ENCODE measurements at places on chromosomes 13 and 19. TPM values are rescaled to one million over a fixed set of nuclear protein-coding genes. Genes with fewer than 3 reads are reported as not detected.
A peak's percentile ranks its signal among the peaks of the same experiment; 100 is the strongest.

DNA sequence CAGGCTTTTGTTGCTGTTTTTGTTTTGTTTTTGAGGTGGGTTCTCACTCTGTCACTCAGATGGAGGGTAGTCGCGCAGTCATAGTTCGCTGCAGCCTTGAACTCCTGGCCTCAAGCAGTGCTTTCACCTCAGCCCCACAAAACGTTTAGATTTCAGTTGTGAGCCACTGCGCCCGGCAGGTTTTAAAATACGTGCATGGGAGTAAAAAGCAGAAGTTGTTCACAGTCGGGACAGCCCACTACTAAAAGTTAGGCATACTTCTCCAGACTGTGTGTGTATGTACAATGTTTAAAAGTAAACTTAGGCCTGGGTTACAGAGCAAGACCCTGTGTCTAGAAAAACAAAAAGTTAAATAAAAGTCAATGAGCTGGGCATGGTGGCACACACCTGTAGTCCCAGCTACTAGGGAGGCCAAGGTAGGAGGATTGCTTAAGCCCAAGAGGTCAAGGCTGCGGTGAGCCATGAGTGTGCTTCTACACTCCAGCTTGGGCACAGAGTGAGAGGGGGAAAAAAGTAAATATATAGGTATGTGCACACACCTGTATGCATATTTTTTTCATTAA lies 6.1 kb downstream of the SAFB start:
- H3K4me3 ChIP-seq, result no peak overlapping the region
- no peaks in the 10 kb centered on the region for H3K27me3 ChIP-seq
- no peak overlapping the region for H3K27ac ChIP-seq
- peaks cover 41% of the 10 kb centered on the region for H3K36me3 ChIP-seq
- DNase-seq, result no peak
- peaks cover 48% of the 10 kb centered on the region for H3K4me1 ChIP-seq

- no peak overlapping the region for H3K4me3 ChIP-seq
- H3K27ac ChIP-seq, result no peak overlapping the region
- no peak for DNase-seq
- H3K27me3 ChIP-seq, result no peaks in the 10 kb centered on the region
Measured at GRCh38 chr13:94878602-94879165, 166.3 kb upstream of the SOX21 start.

DNA sequence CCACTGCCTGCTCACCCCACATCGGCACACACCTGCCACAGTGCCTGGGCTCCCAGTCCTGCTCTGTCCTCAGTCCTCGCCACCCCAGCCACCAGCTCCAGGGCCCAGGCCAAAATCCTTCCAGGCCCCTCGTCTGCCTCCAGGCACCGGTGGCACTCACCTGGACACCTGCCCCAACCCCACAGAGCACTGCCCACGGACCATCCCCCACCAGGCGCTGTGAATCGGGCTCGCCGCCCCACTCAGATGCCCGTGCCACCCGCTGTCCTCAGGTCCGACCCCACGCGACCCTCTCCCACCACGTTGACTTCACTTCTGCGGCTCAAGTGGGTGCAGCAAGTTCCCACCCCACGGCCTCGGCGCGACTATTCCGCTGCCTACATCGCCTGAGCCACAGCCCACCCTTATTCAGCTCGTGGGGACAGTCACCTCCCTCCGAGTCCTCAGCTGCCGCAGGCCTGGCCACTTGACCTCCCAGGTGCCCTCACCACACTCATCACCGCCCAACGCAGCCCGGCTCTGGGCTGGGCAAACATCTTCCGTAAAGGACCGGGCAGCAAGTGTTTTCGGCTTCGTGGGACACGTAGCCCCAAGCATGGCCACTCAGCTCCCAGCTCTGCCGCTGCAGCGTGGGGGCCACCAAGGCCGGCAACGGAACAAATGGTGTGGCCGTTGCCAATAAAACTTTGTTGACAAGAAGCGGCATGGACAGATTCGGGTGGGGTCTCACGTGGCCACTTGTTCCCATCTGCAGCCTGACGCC lies 5.7 kb downstream of the PIP5K1C start:
- no peak overlapping the region for H3K27ac ChIP-seq
- H3K27me3 ChIP-seq, result no peaks in the 10 kb centered on the region
- no peak overlapping the region for H3K4me3 ChIP-seq
- DNase-seq, result no peak
- 0 out of 2 replicates have a peak, but pooled peaks cover 3% of the 10 kb centered on the region for H3K4me1 ChIP-seq

GRCh38 chr13:59274958-59275727 lies 888.6 kb downstream of the DIAPH3 start:
- H3K4me1 ChIP-seq, result no peaks in the 10 kb centered on the region
- no peaks in the 10 kb centered on the region for H3K27me3 ChIP-seq
- no peak for DNase-seq
- H3K36me3 ChIP-seq, result no peaks in the 10 kb centered on the region
- H3K27ac ChIP-seq, result no peak overlapping the region

DNA sequence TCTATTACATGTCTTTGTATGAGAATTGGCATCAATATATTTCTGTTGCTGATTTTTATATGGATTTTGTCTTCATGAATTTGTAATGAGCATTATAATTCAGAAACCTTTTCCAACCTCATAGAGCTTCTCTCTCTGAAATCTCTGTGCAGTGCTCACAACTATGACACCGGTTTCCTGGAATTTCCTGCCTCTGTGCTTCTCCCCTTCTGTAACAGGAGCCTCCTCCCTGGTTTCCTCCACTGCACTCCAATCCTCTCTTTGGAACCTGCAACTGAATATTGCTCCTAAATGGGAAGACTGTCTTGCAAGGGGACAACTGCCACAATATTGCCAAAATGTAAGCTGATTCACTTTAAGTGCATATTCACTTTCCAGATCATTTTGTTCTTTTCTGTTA lies 1147.9 kb downstream of the UQCRFS1 start:
- no peak overlapping the region for H3K27ac ChIP-seq
- no peaks in the 10 kb centered on the region for H3K27me3 ChIP-seq
- peak; percentile 3 for DNase-seq
- no peak overlapping the region for H3K4me3 ChIP-seq
- H3K4me1 ChIP-seq, result no peaks in the 10 kb centered on the region

DNA sequence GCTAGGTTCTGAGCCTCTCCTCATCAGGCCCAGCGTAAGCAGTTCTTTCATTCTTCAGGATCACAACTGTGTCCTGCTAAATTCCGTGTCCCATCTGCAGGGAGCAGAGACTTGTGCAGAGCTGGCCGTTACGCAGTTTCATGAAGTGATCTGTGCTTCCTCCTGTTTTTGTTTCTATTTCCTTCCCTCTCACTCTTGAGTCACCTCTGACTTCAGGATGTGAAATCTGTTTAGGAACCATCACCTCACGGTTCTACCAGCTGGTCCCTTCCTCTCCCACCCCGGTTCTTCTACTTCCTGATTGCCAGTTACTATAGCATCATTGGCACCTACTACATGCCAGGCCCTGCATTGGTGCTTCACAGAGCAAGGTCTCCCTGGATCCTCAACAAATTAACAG lies 8.5 kb downstream of the MAU2 start:
- no peak overlapping the region for H3K4me3 ChIP-seq
- H3K27ac ChIP-seq, result no peak overlapping the region
- 0 out of 2 replicates have a peak, but pooled peaks cover 5% of the 10 kb centered on the region for H3K36me3 ChIP-seq

- H3K4me3 ChIP-seq, result no peak overlapping the region
- H3K27me3 ChIP-seq, result peaks cover 43% of the 10 kb centered on the region
- H3K36me3 ChIP-seq, result no peaks in the 10 kb centered on the region
- H3K4me1 ChIP-seq, result peaks cover 16% of the 10 kb centered on the region
- DNase-seq, result no peak
- no peak overlapping the region for H3K27ac ChIP-seq
Measured at GRCh38 chr13:76380446-76381065, 505.6 kb downstream of the KCTD12 start.

DNA sequence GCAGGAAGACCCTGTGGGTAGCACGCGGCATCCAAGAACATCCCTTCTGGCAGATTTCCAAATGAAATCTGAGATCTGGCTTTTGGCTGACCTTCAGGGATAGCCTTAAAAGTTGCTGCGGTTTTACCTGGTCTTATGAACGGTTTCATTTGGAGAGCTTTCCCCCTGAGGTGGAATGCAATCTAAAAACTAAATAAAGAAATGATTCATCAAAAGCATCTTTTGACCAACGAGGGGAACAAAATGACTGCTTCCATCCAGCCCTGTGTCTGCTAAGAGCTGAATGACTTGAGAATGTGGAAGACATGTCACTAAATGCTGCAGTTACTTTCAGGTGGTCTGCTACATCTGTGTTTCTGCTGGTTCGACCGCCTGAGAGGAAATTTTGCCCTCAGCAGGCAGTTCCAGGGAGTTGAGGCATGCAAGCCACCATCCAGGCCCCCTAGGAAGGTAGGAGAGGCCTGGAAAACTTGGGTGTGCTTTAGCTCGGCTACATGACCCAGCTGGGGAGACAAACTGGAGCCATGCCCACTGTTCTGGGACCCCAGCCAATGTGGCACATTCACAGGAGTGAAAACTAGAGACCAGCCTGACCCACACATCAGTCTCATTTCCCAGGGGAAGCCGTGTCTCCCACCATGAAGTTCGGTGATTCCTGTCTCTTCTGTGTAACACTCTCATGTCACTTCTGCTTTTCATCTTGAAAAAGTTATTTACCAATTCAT lies 175.1 kb upstream of the KL start:
- no peaks in the 10 kb centered on the region for H3K4me1 ChIP-seq
- no peaks in the 10 kb centered on the region for H3K36me3 ChIP-seq

GRCh38 chr13:107069108-107069776 lies 501.3 kb upstream of the ARGLU1 start:
- no peaks in the 10 kb centered on the region for H3K4me1 ChIP-seq
- no peak overlapping the region for H3K27ac ChIP-seq
- no peak overlapping the region for H3K4me3 ChIP-seq
- no peaks in the 10 kb centered on the region for H3K27me3 ChIP-seq

- H3K27ac ChIP-seq, result no peak overlapping the region
- no peak for DNase-seq
- H3K27me3 ChIP-seq, result no peaks in the 10 kb centered on the region
- H3K36me3 ChIP-seq, result no peaks in the 10 kb centered on the region
- H3K4me1 ChIP-seq, result peaks cover 16% of the 10 kb centered on the region
Measured at GRCh38 chr13:20431080-20431479, 94.6 kb downstream of the CRYL1 start.

DNA sequence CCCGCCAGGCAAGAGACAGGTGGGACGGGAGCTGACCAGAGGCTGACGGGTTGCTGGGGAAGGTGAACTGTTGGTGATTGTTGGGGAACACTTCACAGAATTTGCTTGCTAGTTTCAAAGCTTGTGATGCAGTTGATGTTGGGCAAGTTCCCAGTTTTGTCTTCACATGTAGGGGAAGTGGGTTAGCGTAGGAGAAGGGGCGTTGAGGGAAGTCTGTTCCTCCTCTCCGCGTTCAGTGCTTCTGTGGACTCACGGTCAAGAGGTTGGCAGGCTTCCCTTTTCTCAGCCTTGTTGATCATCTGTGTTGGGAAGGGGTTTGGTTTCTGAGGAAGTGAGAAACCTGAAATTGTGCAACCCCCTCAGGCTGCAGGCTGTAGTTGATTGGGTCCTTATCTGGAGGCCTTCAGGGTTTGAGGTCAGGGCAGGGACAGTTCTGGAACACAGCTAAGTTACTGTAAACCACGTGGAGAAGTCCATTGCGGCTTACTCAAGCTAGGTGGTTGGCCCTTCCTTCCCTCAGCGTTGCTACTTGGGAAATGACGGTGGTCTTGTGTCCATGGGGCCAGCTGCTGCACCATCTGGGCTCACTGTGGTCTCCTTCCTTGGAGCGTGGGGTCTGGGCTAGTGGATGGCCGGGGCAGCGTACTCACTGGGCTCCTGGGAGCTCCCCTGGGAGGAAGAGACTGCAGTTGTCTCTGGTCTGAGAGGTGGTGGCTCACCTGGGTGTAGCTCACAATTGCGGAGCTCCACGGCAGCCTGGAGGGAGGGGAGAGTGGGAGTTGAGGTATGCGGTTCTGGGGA lies 7.5 kb downstream of the RPS9 start:
- no peak overlapping the region for H3K4me3 ChIP-seq
- peaks cover 21% of the 10 kb centered on the region for H3K4me1 ChIP-seq
- H3K27me3 ChIP-seq, result no peaks in the 10 kb centered on the region
- peak; percentile 30 for DNase-seq
- peaks cover 28% of the 10 kb centered on the region for H3K36me3 ChIP-seq
- 0 out of 2 replicates have a peak overlapping the region, but pooled peaks have one; percentile 70 for H3K27ac ChIP-seq

- no peak overlapping the region for H3K27ac ChIP-seq
- H3K4me3 ChIP-seq, result no peak overlapping the region
- no peaks in the 10 kb centered on the region for H3K4me1 ChIP-seq
Measured at GRCh38 chr13:104447348-104447747, 1381.1 kb upstream of the SLC10A2 start.

DNA sequence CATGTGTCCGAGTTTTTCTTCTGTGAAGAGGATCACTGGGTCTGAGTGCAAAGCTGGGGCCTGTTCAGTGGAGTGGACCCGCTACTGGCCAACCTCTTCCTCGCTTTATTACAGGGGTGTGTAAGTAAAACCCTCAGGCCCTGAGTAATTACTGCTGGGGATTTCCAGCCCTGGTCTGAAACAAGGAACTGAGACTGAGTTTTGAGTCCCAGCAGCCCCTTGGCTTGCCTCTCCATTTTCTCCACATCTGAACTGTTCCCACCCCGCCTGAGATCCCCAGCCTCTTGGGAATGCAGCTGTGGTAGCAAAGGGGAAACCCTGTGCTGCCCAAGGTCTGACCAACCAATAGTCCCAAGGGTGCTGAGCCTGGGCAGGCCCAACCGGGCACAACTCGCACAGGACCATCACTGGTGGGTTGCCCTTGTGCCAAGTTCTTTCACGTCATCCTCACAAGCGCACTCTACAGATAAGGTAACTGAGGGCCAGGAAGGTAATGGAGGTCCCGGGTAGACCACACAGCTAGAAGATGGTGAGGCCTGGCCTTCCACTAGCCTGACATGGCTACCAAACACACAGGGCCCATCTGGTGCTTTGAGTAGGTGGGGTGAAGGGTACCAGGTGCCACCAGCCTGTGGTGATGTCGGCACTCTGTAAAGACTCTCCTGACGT lies 13.7 kb upstream of the SLC35E1 start:
- H3K27me3 ChIP-seq, result no peaks in the 10 kb centered on the region
- no peak overlapping the region for H3K27ac ChIP-seq
- peaks cover 44% of the 10 kb centered on the region for H3K4me1 ChIP-seq
- H3K4me3 ChIP-seq, result no peak overlapping the region
- DNase-seq, result no peak

DNA sequence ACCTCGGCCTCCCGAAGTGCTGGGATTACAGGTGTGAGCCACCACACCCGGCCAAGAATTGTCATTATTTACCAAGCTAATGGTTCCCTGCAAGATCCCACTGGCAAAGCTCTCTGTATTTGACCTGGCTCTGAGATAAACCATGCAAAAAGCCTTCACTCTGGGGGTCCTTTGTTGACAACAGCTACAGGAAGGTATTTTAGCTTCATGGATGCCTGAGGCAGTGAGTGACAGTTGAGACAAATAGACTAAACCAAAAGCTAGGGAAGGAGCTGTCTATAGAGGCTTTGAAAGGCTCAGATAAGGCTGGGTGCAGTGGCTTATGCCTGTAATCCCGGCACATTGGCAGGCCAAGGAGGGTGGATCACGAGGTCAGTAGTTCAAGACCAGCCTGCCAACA lies 45.5 kb downstream of the NOTCH3 start:
- DNase-seq, result no peak
- H3K36me3 ChIP-seq, result peaks cover 5% of the 10 kb centered on the region
- no peak overlapping the region for H3K4me3 ChIP-seq
- no peaks in the 10 kb centered on the region for H3K27me3 ChIP-seq
- H3K27ac ChIP-seq, result no peak overlapping the region

TBXA2R gene
- total RNA-seq, result 0.76 TPM

BRME1 gene
- 0.11 TPM for total RNA-seq

CPB2 gene
- total RNA-seq, result not detected

PRX gene
- 3.8 TPM for total RNA-seq

CHAMP1 gene
- total RNA-seq, result 33.6 TPM

RANBP3 gene
- total RNA-seq, result 53.5 TPM

EDNRB gene
- not detected for total RNA-seq

CYP2A7 gene
- total RNA-seq, result not detected

TFPT gene
- 11.5 TPM for total RNA-seq
